Stimulated activated CD8-positive, alpha-beta memory T cell treated with anti-CD3 and anti-CD28 coated beads, Interleukin-7, amount 100 ng/mL, for 4 hours (primary cell): ENCODE measurements at places on chromosomes 5 and 9.

- DNase-seq: no peak
Measured at GRCh38 chr5:15647251-15647650, 147.3 kb downstream of the FBXL7 start.

- DNase-seq: no peak
Measured at GRCh38 chr5:133421394-133421793, 190.9 kb downstream of the FSTL4 start.

DNA sequence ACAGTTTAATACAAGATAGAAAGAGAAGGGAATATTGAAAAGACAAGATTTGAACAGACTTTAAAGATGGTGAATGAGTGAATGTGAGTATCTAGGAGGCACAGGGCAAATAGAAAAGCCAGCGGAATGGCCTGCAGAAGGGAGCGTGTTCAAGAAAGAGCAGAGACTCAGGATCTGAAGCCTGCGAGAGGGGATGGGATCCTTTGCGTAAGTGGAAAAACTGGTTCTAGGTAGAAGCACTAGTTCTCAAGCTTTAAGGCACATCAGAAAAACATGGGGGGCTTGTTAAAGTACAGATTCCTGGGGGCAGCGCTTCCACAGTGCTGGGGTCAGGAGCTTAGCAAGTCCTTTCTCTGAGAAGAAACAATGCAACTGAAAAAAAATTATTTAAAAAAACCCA lies 94.8 kb upstream of the NFIL3 start:
- DNase-seq: no peak

DNA sequence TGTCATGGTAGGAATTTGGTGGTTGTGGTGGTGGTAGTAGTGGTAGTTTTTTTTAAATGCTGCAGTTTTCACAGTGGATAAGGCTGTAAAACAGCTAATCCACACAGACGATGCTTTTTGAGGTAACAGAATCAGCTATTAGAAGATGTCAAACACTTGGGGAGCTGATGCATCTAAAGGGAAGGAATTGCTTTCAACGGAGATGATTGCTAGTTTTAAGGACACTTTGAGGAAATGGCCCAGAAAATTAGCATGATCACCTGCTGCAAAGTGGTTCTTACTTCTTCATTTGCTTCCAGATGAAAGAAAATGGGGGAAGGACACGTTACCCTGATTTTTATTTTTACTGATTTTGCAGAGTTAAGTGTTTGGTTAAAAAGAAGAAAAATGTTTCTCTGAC lies 178.2 kb upstream of the ATP10B start:
- DNase-seq: no peak

DNA sequence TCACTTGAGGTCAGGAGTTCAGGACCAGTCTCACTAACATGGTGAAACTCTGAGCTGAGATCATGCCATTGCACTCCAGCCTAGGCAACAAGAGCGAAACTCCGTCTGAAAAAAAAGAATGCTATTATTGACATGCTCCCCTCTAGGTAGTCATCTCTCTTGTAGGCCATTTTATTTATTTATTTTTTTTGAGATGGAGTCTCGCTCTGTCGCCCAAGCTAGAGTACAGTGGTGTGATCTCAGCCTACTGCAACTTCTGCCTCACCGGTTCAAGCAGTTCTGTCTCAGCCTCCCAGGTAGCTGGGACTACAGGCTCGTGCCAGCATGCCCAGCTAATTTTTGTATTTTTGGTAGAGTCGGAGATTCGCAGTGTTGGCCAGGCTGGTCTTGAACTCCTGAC lies 20.6 kb upstream of the NIM1K start:
- no peak for DNase-seq

GRCh38 chr5:89418407-89419085 lies 535.6 kb upstream of the MEF2C start:
- no peak for DNase-seq

- no peak for DNase-seq
Measured at GRCh38 chr5:4013106-4013898, 417.7 kb downstream of the IRX1 start.

GRCh38 chr5:14200312-14200990 lies 57.3 kb downstream of the TRIO start:
- no peak for DNase-seq

- no peak for DNase-seq
Measured at GRCh38 chr5:67214707-67215447, 18.3 kb upstream of the CD180 start.

DNA sequence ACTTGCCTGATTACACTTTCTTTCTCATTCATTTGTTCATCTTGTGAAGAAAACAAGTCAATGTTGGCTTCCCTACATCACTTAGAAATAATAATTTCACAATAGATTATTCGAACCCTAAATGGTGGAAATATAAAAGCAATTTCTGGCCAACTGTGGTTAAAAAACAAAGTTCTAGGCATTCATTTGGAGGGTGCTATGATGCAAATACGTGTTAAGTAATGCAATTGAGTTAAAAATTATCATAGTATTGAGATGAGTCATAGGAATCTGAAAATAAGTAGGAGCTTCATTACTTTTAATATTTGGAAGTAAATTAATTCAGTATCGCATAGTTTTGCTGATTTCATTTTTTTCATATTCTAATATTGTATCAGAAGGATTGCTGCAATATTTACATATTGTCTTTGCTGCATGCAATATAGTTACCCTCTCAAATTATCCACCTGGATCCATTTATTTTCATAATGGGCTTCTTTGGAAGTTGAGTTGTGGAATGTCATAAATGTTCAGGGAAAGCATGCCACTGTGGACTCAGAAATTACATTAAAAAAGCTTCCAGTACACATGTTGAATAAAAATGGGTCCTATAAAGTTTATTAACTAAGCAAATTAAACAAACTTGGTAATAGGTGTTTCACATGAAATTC lies 647.7 kb upstream of the WWC1 start:
- no peak for DNase-seq

DNA sequence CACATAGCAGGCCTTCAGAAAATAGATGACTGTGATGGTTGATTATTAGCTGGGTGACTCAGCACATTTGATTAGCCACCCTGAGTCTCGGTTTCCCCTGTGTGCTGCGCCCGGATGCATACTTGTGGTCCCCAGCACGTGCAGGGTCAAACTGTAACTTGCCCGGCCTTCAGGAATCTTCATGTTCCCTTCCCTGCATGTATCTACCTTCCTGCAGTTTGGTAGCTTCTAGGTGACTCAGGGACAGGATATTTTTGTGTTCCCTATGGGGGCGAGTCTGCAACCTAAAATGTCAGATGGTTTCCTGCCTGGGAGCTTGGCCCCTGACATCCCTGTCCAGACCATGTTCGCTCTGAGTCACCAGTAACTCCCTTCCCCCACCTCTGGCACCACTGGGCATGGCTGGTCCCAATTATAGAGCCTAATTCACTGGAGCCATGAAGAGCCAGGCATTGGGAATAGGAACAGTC lies 13.2 kb downstream of the PTGS1 start:
- DNase-seq: no peak

DNA sequence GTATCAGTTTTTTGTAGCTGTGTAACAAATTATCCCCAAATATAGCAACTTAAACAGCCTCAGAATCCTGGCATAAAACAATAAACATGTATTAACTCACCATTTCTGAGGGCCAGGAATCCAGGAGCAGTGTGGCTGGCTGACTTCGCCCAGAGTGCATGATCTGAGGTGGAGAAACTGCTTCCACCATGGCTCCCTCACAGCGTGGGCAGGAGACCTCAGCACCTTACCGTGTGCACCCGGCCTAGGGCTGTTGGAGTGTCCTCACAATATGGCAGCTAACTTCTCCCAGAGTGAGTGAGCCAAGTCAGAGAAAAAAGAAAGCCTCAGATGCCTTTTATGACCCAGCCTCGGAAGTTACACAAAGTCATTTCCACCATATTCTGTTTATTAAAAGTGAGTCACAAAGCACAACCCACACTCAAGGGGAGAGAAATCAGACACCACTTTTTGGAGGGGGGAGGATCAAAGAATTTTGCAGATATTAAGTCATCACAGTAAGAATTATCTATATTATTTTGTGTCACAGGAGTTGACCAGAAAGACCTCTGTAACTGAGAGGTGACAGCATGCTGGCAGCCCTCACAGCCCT lies 59.6 kb downstream of the TSTD2 start:
- DNase-seq: no peak

DNA sequence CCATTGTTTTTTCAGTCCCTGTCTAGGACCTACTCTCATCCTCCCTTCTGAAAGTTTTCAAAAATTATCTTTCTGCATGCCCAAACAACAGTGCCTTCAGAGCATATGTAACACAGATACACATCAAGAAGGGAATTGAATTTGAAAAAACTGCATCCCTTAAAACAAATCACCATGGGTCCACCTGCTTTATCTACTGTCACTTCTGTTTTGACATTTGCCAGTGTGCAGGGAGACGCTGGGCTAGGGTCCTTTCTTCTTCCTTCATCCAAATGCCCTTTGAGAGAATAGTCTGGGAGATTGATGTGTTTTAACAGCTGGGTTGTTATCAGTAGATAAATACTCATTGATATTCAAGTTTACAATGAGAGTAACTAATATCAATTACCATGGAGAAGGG lies 1630.1 kb downstream of the MAT2B start:
- no peak for DNase-seq
